D721Med (cell line): ENCODE measurements at places on chromosomes 12 and 14.

DNA sequence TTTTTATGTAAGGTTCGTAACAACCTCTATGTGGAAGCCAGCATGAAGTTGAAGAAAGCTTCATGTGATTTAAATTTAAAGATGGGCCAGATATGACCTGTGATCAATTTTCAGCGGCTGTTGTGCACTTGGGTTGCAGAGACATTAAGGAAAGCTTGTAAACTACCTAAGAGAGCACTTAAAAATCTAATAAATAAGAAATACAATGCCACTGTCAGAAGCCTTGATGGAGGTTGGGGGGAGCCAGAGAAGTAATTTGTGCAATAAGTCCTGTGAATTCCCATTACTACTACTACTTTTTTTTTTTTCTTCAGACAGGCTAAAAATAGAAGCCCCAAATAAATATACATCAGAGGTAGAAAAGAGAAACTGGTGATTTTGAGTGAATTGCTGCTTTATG, 30.3 kb upstream of the SLC24A4 start:
- DNase-seq: no peak

DNA sequence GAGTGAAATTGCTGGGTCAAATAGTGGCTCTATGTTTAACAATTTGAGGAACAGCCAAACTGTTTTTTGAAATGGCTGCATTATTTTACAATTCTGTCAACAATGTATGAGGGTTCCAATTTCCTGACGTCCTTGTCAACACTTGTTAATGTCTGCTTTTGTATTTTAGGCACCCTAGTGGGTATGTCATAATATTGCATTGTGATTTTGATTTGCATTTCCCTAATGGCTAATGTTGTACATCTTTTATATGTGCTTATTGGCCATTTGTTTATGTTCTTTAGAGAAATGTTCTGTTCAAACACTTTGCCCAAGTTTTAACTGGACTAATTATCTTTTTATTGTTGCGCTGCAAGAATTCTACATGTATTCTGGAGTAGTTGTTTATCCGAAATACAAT, 93.2 kb downstream of the GPR65 start:
- DNase-seq: no peak

DNA sequence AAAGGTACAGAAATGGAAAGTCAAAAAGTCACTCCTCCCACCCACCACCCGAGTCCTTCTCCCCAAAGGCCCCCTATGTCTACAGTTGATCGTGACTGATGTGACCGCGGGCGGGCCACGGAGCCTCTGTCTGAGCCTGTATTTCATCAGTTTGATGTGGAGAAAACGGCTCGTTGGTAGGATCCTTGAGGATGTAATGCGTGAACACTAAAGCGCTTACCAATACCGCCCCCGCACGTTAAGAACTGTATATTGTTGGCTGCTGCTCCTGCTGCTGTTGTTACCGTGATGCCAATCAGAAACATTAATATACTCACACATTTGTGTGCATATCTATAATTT, 24.6 kb upstream of the UBC start:
- no peak for DNase-seq

DNA sequence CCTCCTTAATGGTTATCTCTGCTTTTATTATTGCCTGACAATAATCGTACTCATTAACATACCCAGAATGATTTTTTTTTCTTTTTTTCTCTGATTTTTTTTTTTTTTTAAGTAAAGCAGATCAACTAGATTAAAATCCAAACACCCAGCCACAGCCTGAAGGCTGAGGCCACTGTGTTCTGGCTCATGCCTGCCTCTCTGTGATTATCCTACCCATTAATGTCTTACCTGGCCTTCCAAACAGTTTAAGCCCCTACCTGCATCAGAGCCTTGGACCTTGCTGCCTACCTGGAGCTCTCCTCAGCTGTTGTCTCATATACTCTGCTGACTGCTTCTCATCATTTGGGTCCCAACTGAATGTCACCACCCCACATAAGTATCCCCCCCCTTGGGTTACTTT, 6.8 kb upstream of the TMED10 start:
- DNase-seq: no peak

GRCh38 chr12:19574601-19575000, 135.3 kb downstream of the AEBP2 start:
- no peak for DNase-seq

- no peak for DNase-seq
These were observed 33.6 kb downstream of the LTBP2 start for GRCh38 chr14:74578479-74578878.

- no peak for DNase-seq
These were observed 41.7 kb downstream of the PLBD1 start for GRCh38 chr12:14525964-14526363.

DNA sequence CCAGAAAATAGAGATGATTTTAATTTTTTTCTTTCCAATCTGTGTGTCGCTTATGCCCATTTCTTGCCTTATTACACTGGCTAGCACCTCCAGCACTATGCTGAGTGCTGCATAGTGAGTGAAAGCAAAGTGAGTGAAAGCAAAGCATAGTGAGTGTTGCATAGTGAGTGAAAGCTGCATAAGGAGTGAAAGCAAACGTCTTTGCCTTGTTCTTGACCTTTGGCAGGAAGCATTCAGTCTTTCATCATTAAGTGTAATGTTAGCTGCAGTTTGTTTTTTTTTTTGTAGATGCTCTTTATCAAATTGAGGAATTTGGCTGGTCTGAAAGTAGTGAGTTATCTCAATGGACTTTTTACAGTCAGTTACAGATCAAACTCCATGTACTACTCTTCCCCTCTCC, 6.9 kb upstream of the CORO1C start:
- DNase-seq: no peak

DNA sequence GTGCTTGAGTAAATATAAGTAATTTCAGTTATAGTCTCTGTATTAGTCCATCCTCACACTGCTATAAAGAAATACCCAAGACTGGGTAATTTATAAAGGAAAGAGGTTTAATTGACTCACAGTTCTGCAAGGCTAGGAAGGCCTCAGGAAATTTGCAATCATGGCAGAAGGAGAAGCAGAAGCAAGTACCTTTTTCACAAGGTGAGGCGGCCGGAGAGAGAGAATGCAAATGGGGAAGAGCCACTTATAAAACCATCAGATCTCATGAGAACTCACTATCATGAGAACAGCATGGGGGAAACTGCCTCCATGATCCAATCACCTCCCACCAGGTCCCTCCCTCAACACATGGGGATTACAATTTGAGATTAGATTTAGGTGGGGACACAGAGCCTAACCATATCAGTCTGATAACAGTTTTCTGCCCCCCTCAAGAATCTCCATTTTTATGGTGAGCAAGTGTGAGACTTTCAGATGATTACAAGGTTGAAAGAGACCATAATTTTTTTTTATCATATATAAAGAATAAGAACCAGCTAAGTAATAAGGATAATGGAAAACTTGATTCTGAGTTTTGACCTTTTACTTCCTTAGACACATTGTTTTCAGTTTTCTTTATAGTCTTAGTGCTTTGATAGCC, 35.6 kb downstream of the LEMD3 start:
- DNase-seq: no peak

- no peak for DNase-seq
These were observed 134.2 kb downstream of the NTF3 start for GRCh38 chr12:5565933-5566599.

DNA sequence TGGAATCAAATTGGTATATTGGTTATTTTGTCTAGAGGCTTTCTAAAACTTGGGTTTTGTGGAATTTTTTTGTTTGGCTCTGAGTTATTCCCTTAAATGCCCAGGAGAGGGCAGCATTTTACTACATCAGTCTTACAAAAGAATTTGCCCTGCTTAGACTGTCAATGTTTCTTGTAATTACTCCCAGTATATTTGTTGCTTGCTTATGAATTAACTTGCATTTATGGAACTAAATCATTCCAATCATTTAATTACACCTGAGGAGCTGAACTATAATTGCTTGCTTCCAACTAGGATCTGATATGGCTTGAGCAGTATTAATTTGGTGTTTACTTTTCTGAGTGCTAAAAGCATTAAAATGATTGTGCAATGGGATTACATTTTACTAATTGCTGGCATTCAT, 48.7 kb downstream of the MIPOL1 start:
- DNase-seq: peak; percentile 16

DNA sequence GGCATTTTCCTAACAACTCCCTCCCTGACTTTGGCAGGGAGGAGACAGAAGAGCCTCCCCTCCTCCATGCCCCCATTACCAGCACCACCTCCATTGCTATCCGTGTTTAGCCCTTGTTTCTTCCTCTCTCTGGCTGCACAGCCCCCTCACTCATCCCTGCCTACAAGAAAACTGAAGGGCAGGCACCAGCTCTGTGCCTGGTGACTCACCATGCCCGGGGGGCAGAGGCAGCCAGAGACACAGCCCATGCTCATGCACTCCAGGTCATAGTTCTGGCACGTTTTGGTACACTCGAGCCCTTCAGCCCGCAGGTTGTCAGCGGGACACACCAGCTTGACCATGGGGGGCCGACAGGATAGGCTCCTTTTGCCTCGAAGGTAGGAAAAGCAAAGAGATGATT, 80.4 kb downstream of the VWF start:
- DNase-seq: no peak

DNA sequence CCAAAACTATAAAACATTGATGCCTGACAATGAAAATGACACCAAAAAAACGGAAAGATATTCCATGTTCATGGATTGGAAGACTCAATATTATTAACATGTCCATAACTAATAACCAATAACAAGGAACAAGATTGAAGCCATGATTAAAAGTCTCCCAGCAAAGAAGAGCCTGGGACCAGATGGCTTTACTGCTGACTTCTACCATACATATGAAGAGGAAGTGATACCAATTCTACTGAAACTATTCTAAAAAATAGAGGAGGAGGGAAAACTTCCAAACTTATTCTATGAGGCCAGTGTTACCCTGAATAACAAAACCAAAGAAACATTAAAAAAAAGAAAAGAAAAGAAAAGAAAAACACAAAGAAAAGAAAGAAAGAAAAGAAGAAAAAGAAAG, 54.6 kb upstream of the ATF7IP start:
- DNase-seq: no peak

DNA sequence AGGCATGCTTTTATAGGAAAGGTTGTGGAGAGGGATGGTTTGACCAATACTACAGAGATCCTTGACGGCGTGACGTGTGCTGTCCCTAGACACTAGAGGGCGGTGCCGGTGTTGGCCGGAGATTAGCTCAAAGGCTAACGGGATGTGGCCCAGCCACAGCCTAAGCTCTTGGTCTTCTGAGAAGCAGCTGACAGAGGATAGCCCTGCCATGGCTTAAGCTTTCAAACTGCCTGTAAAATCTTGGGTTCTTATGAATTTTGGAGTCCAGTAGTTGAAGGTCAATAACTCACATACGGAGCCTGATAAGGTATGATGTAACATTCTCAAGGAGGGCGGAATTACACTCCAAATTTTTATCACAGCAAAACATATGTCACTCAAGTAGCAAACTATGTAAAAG, 515.7 kb upstream of the ATXN7L3B start:
- no peak for DNase-seq

GRCh38 chr12:113261847-113262470, 40.7 kb downstream of the TPCN1 start:
- DNase-seq: no peak

- no peak for DNase-seq
These were observed 46.5 kb downstream of the SPATS2 start for GRCh38 chr12:49413796-49414195.

- no peak for DNase-seq
These were observed 7.4 kb downstream of the LRP1 start for GRCh38 chr12:57135527-57136326.

DNA sequence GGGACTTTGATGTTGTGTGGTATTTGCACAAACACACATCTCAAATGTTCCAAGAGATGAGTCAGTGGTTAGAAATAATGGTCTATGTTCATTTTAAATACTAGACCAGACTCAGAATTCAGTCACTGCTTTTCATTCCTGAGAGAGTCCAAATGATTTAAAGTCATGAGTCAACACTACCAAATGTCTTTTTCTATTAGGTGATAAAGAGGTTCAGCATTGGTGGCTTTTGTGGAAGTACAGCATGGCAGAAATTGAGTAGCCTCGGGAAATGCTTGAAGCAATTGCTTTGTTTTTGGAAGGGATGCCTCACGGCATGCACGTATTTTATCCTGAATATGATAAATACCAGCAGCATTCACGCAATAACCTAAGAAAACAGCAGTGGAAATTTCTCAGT, 115.7 kb downstream of the DIO2 start:
- no peak for DNase-seq
